Fibroblast of the aortic adventitia (primary cell): ENCODE measurements at places on chromosomes 1 and 21.

GRCh38 chr1:112866151-112866550, 89.8 kb downstream of the SLC16A1 start:
- DNase-seq, result peak; percentile 52

- no peak for DNase-seq
These were observed 361.3 kb downstream of the TTLL7 start for GRCh38 chr1:83637586-83637985.

GRCh38 chr1:89884718-89885596, 64.1 kb downstream of the LRRC8D start:
- DNase-seq, result peak; percentile 53

- DNase-seq, result no peak
These were observed 31.3 kb downstream of the NVL start for GRCh38 chr1:224298346-224299330.

DNA sequence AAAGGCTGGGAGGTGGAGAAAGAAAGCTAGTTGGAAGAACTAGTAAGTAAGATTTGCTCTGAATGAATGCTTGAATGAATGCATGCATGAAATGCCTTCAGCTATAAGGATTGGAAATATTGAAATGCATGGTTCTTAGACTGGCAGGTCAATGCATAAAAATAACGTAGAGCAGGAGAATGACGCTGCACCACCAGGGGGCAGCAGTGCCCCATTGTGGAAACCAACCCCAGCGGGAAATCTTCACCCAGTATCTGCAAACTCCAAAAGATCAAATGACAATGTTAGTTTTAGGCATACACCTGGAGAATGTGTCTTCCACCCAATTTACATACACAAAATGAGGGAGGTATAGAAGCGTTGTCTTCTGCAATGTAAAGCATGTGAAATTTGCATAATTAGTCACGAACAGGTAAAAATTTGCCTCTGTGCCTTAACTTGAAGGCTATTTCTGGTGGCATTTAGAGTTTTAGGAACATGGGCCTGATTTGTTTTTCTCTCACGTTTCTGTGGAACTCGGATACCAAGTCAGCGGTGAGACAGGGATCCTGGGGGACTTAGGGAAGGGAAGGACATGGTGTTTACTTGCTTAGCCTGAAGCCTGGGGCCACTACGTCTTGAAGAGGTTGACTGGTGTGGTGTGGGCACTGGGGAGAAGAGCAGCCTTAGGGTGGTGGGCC, 78.6 kb downstream of the HHAT start:
- DNase-seq, result peak; percentile 60

DNA sequence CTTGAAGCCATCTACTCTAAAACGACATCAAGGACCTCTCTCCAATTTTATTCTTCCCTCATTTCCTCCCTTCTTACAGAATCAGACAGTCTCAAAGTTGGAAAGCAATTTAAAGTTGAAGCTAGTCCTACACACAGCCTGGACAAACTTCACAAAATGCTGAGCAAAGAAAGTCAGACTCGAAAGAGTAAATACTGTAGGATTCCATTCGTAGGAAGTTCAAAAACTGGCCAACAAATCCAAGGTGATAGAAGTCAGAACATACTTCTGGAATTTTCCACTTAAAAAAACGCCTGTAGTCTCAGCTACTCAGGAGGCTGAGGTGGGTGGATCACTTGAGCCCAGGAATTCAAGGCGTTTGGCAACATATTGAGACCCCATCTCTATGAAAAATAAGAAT, 19.6 kb downstream of the SYF2 start:
- DNase-seq, result no peak

DNA sequence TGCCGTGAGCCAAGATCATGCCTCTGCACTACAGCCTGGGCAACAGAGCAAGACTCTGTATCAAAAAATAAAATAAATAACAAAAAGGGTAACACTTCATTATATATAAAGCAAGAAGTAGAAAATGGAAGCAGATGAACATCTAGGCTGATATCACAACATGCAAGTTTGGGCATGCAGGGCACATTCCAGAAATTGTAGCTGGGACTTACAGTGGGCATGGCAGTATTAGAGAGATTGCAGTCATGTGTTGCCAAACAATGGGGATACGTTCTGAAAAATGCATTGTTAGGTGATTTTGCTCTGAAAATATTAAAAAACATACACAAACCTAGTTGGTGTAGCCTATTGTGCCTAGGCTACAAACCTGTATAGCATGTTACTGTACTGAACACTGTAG, 441.0 kb upstream of the PRMT6 start:
- DNase-seq, result no peak

DNA sequence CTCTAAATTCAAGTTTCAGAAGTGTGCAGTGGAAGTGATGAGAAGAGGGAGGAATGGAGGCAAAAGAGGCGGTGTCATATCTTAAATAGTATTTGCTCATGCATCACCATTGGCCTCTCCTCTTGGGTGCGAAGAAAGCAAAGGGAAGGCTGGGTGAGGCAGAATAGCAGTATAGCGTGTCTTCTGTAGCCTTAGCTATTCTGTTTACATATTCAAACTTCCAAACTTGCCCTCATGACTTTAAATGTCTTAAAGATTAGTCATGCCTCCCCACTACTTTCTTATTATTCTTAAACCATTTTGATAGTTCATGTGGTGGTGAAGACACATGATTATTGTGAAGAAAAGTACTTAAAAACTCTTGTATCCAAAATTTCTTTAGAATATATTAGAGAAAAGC, 104.6 kb upstream of the TENT5C start:
- DNase-seq, result peak; percentile 29

DNA sequence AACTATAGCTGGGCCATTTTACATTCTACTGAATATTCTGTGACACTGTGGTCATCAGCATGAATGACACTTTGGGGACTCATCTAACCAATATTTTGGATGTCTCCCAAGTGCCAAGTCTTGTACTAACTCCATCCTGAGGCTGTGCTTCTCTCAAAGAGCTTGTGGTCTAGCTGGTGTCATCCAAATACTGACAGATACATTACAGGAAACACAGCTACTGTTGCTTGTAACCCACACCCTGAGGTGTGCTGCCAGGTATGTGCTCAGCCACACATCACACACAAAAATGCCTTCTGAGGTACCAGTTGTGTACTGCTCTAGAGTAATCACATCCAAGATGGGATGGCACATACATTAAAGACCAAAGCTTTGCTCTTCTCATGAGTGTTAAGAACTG, 81.6 kb downstream of the ST6GALNAC5 start:
- no peak for DNase-seq

GRCh38 chr1:18638835-18639364, 8.3 kb downstream of the PAX7 start:
- DNase-seq, result no peak

DNA sequence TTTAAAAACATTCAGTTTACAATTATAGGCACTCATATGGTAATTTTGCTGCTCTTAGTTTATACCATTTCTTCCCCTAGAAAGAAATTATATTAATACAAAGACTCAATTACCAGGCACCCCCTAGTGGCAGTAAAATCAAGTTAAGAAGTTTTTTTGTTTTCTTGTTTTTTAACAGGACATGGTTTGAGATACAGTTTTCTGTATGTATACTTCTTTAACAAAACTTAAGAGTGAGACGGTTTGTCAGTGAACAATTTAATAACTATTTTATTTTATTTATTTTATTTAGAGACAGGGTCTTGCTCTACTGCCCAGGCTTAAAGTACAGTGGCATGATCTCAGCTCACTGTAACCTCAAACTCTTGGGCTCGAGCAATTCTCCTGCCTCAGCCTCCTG, 224.6 kb downstream of the FAF1 start:
- peak; percentile 57 for DNase-seq

DNA sequence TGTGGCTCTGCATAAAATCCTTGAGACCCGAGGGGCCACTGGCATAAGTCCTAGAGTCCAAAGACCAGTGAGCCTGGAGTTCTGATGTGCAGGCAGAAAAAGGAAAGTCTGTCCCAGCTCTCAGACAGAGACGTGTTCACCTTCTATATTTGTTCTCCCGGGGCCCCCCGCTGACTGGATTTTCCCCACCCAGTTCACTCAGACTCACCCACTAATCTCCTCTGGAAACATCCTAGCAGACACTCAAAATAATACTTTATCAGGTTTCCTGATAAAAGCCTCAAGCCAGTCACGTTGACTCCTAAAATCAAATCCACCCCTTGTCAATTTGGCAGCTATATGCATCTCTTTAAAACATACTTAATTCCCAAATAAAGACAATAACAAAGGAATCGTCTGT, 1084.2 kb upstream of the NCAM2 start:
- no peak for DNase-seq

GRCh38 chr1:221035662-221036153, 156.5 kb downstream of the HLX start:
- DNase-seq, result peak; percentile 65

GRCh38 chr1:51724797-51725196, 107.9 kb downstream of the OSBPL9 start:
- DNase-seq, result no peak

- no peak for DNase-seq
These were observed 986 bp downstream of the TCEANC2 start for GRCh38 chr1:54054438-54054749.

- DNase-seq, result peak; percentile 49
These were observed 38.7 kb upstream of the BATF3 start for GRCh38 chr1:212738330-212738729.

GRCh38 chr1:66237722-66238479, 296.1 kb upstream of the SGIP1 start:
- DNase-seq, result no peak

DNA sequence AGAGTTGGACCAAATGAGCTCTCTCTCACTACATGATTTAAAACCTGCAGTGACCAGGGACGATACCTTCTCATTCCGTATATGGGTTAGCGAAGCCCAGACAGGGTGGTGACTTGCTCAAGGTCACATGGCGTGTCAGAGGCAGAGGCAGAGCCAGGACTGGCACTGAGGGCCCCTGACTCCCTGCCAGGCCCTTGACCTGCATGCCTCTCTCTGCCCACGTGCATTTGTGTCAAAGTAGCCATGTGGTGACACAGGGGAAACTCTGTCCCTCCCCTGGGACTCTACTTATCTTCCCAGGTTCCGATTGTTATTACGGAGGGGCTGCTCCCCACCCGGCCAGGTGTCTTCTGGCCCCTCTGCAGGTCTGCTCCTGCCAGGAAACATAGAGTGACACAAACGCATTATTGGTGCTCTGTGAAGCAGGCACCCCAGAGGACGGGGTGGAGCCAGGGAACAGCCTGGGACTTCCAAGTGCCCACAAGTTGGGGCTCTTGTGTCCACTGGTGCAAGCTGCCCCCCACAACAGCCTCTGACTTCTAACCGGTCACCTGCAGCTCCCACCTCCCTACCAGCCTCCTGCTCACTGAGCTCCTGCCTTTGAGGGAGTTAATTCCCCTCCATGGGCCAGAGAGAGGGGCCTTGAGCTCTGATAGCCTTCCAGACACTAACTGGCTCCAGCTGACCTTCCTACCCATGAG, 7.3 kb upstream of the TINAGL1 start:
- DNase-seq, result no peak

DNA sequence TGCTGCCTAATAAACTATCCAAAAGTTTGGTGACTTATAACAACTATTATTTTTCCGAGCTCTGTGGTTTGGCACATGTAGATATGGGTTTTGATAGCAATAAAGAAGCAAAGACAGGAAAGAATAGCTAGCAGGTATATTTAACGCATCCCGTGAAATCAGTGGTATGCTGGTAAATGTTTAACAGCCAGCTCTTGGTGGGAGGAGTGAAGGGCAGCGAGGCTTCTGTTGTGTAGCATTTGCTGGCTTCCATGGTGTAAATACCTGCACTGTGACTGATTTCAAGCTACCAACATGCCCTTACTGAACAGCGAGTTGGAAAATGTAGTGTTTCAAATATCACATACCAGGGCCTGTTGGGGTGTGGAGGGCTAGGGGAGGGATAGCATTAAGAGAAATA, 291.0 kb downstream of the PRDM2 start:
- DNase-seq, result no peak

DNA sequence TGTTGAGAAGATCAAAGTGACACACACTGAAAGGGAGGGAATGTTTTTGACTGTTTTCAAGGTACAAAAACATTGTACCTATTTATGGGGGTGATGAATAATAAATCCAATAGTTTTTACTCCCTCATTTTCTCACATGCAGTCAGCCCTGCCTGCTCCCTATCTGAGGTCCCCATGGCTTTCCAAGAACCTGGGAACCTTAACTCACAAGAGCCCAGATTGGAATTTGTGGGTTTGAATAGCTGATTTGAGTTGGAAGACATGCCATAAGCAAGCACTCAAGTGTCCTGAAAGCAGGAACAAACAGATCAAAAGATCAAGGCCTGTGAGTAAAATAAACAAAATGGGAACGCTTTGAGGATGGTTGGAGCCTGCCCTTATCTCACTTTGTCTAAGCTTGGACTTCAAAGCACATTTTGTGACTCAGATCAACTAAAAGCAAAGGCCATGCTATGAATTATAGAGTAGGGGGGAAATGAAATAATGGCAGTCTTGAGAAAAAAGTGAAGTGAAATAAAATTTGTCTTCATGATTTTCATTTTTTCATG, 136.6 kb downstream of the LYPLAL1 start:
- DNase-seq, result peak; percentile 53

GRCh38 chr1:166182281-166182680, 15.5 kb upstream of the FAM78B start:
- no peak for DNase-seq

DNA sequence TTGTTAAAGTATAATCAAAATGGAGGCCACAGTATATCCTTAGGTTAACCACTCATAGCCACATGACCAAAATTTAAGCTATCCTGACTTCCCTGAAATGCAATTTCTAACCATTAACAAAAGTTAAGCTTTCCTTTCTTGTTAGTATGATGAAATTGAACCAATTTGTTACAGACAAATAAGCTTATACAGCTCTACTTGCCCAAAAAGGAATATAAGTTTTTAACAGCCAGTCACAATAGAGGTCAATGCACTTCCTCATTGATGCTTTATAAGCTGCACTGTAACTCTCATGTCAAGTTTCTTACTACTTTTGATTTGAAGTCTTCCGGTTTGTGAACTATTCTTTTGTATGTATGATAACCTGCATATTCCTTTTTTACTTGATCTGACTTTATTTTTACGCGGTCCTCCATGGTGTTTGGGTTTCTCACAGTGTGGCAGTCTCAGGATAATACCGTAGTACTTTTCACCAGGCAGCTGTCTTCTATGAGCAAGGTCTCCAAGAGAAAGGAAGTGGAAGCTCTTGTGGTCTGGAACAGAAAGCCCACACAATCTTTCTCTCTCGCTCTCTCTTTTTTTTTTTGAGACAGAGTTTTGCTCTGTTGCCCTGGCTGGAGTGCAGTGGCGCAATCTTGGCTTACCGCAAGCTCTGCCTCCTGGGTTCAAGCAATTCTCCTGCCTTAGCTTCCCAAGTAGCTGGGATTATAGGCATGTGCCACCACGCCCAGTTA, 331.6 kb downstream of the SRGAP2C start:
- no peak for DNase-seq

DNA sequence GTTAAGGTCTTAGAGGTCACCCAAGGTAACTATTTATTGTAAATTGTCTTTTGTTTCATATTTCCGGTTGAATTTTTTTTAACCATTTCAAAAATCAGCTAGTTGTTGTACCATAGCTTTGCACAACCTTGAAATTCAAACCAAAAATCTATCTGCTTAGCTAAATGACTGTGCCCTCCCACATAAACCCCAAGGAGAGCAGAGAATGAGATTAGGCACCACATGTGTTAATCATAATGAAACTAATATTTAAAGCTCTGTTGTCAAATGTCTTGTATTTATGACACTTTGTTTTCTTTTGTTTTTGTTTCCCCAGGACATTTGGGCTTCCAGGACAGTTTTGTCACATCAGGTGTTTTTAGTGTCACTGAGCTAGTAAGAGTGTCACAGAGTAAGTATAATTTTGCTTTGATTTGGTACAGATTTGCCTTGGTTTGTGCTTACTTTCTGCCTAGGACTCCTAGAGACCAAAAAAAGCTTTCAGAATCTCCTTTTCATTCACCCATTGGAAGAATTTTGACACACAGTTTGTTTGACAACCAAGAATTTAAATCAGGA, 249.9 kb downstream of the NFIA start:
- DNase-seq, result no peak

- no peak for DNase-seq
These were observed 155.6 kb downstream of the SDCCAG8 start for GRCh38 chr1:243411472-243411871.
